GM12892 (cell line): ENCODE measurements at places on chromosomes 2 and 18.

GRCh38 chr2:239601201-239601851 is 200.5 kb upstream of the HDAC4 start:
- DNase-seq = no peak

GRCh38 chr2:27049422-27050280 is 1.8 kb upstream of the AGBL5 start:
- peak; percentile 80 for DNase-seq

DNA sequence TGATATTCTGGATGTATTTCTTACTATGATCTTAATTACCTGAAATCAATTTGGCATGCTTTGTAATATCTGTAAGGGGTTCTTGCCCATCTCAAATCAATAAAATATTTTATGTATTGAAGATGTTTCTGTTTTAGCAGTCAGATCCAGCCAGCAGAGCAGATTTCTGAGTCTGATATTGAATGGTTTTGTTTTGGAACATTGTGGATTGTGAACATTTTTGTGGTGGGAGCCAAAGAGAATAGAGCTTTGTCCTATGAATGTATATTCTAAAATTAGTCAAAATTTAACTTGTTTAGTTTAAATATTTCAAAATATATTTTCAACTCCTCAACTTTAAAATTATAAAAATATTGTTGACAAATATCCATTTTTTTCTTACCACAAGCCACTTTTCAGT is 197.0 kb downstream of the UBE2E3 start:
- DNase-seq = no peak

DNA sequence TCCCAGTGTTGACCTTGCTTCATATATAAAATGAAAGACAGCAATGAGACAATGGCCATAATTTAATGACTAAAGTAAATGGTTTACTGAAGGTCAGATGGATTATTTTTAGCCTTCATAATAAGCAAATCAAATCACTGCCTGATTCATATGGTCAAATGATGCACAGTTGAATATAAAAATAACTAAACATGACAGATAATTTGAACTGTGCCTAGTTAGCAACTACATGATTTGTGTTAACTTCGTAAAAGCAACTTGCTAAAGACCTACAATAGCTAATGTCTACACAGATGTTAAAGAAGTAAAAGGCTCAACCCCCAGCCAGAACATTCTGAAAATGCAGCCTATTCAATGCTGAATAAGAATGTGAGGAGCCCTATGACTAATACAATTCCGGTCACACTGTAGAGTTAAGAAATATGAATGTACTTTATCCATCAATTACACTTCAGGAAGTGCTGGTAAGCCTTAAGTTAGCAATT is 590.8 kb upstream of the CDH2 start:
- no peak for DNase-seq

DNA sequence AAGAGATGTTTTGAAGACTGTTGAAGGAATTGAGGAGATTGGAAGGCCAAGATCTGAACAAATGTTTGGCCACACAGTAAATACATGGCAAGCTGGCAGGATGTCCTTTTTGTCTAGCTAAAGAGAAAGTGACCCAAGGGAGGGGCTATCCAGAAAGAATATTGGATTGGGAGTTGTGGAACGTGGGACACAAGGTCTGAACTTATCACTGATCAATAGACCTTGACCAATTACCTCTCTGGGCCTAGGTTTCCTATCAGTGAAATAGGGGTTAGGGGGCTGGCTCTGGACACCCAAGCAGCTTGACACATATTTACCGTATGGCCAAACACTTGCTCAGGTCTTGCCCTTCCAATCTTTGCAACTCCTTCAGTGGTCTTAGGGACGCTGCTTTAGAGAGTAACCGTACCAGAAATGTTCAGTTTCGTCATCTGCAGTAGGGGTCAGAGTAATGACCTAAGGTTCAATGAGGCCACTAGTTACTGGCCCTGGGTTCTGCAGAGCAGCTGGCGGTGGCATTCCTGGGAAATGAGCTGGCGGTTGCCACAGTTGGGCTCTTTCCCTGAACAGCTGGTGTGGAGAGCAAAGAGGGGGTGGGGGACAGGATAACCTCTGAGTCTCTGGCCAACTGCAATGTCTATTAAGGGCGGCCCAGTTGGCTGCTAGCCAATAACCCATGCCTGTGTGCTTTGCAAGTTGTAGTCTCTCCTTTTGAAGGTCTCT is 70.1 kb upstream of the STPG4 start:
- no peak for DNase-seq

- no peak for DNase-seq
These were observed 44.9 kb downstream of the RBBP8 start for GRCh38 chr18:22977847-22978701.

- DNase-seq = no peak
These were observed 105.4 kb upstream of the LRP1B start for GRCh38 chr2:142236181-142236580.

- no peak for DNase-seq
These were observed 12.2 kb upstream of the PUM2 start for GRCh38 chr2:20362701-20363435.

GRCh38 chr2:59761966-59762365 is 791.5 kb downstream of the BCL11A start:
- DNase-seq = no peak

DNA sequence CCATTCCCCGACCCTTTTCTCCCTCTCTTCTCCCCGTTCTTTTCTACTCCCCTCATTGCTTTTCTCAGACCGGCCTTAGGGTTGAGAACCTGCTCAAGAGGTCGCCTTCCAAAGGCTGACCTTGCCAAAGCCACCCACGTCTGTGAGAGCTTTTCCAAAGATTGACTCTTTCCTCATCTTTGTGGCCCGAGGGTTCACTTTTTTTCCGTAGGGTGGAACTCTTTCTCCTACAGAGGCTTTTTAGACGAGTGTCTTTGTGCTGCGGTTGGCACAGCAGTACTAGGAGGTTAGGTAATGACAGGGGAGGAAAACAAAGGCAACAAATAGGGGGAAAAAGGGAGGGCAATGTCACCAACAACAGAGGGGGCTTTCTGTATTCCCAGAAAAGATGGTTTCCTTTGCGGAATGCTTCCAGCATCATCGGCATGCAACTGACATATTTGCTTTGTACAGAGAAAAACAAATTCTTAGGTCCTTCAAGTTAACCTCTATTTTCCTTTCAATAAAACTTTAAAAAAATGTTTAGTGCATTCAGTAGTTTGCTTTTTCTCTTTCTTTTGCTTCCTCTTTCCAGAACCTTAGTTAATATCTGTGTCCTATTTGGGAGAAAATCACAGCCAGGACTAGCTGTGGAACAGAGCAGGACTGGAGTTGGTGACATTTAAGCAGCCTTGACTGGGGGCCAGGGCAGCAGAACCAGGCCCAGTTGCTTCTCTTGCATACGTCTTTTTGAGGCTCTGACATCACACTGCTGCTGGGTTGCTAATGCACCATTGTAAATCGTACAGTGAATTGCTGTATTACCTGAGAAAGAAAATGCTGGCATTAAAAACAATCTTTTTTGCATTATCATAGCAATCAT is 188.1 kb upstream of the FANCL start:
- DNase-seq = no peak

- DNase-seq = no peak
These were observed 371.9 kb downstream of the IRS1 start for GRCh38 chr2:226427538-226428307.

- no peak for DNase-seq
These were observed 54.1 kb upstream of the THOC1 start for GRCh38 chr18:321865-322467.

DNA sequence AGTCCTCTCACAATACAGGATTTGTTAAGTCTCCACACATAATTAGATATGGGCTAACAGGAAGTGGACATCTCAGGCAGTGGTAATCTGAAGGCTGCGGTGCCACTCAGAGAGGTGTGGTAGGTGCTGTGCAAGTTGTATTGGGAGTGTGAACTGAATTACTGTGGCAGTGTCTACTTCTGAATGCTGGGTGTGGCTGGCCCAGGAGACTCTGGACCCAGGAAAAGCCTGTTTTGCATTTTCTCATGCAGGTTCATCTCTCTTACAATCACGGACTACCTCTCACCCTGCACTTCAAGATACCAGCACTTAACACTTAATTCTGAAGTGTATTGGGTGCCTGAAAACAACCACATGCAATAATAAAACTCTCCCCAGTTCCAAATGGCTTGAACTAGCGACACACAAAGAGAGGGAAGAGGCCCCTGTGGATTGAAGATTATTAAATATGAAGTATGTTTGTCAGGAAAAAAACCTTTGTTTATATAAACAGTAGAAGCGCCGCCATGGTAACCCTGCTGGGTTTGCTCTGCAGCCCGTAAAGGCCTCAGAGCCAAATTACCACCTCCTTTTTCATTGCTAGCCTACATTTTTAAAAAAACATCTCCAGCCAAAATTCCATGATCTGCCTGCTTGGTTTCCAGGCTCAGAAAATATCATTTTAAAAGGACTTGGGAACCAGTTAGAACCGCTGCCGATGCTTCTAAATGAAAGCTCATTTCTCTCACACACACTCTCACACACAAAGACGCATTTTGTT is 77.5 kb downstream of the GFPT1 start:
- no peak for DNase-seq

GRCh38 chr18:77461062-77461688 is 211.5 kb downstream of the GALR1 start:
- DNase-seq = no peak

DNA sequence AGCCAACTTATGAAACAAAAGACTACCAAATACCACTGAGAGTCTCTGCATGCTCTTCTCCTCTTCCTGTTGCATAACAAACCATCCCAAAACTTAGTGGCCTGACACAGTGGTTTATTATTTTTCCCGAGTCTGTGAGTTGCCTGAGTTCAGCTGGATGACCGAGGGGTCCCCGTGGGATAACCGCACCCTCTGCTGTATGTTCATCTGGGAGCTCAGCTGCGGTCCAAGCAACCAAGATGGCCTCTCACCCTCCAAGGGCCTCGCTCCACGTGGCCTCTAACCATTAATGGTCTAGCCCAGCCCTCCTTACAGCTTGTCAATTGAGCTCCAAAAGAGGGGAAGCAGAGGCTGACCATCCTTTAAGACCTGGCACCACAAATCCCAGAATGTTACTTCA is 17.1 kb downstream of the ITM2C start:
- DNase-seq = no peak

DNA sequence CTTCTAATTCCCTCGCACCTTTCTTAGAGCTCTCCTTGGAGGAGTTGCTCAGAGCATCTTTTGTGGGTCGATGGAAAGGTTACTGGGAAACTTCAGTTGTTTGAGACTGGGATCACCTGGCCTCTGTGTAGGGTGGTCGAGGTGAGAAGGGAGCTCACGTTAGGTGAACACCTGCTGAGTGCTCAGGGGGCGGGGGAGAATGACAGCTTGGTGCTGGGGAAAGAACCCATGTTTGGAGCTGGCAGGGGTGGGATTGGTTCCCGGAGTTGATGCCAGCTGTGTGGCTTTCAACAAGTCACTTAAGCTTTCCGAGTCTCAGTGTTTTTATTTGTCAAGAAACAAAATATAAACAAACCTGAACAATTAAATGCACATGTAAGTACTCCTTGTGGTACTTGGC is 122.3 kb downstream of the GLI2 start:
- no peak for DNase-seq

GRCh38 chr2:88600038-88600465 is 27.2 kb downstream of the EIF2AK3 start:
- DNase-seq = peak; percentile 17

GRCh38 chr2:2758793-2759367 is 427.8 kb upstream of the MYT1L start:
- no peak for DNase-seq

DNA sequence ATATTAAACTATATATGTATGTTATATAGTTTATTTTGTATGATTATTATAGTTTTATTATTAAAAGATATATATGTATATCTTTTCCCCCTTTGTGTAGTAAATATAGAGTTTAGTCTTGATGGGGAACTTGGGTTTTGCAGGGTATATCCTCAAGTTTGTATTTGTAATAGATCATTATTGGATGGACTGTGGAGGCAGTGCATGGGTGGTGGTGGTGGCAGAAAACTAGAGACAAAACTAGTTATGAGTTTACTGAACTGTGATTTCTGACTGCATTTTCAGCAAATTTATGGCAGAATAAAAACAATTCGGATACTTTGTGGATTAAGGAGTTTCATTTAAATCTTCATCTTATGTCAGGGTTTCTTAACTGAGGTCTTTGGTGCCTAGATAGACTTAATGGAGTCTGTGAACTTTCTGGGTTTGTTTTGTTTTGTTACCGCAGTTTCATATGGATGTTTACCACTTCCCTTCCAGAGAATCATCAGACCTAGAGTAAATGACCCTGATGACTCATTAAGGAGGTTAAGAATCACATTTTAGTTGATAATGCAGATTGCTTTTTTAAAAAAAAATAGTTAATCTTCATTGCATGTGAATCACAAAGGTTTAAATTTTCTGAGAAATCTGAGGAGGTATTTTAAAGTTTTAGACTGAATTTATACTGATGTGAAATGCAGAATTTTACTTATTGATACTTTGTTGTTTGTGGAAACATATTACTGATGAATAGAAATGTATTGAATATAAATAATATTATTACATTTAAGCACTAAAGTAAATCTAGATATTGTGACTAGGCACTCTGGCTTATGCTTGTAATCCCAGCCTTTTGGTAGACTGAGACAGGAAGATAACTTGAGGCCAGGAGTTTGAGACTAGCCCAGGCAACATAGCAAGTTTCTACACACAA is 14.5 kb downstream of the EPC2 start:
- no peak for DNase-seq

DNA sequence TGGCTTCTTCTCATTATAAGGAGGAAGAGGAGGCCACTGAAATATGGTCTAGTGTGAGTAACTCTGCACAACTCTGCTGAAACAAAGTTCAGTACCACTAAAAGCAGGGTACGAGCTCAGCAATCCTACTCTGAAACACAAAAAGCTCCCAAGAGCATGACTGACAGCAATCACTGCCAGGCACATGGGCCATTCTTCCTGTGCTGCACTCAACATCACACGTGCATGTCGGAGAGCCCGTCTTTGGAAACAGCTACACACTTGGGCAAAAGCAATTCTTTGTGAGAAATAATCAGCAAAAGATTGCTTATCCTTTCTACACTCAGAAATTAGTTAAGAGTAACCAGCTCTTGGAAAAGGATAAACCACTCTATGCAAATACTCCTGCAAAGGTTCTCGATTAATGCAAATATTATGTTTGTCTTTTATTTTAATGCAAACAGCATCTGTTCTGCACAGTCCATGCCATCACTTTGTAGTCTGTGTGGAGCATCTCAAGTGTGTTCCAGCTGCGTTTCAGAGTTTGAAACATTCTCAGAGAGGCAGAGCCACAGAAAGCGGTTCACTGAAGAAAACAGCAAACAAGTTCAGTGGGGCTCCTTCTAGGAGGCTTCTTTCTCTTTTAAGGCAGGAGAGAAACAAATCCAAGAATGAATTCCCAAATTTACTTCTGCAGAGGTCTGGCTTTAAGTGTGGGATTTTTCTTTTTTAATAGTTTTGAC is 145.0 kb downstream of the HDAC4 start:
- no peak for DNase-seq
